ENCODE measurements at places on chromosomes 6 and 20. TPM values are rescaled to one million over a fixed set of nuclear protein-coding genes. Genes with fewer than 3 reads are reported as not detected.

Gene CYP21A2
- 0.48 TPM for total RNA-seq

Gene AP5S1
- total RNA-seq, result 16.9 TPM

Gene SIRPA
- total RNA-seq, result 10.6 TPM

Gene SLC4A11
- not detected for total RNA-seq

Gene ZKSCAN8
- total RNA-seq, result 10.1 TPM

Gene ZNF165
- 1.2 TPM for total RNA-seq

- DNase-seq, result no peak
Measured at GRCh38 chr6:124995131-124995530, 32.9 kb downstream of the RNF217 start.

- no peak for DNase-seq
Measured at GRCh38 chr20:62824476-62825332, 7.9 kb downstream of the COL9A3 start.

DNA sequence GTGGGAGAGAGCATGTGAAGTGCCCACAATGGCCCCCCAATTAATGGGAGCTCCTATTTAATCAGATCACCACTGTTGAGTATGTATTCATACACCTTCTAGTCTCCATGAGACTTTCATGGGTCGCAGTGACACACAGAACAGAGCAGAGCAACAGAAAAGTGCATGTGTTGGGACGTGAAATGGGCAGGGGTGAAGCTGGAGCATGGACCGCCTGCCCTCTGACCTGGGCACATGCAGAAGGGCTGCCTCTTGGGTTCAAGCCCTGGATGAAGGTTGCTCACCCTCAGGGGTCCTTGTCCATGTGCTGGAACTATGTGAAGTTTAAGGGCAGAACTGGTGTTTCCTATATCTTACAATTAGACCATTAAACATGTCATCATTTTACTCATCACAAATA is 106.0 kb upstream of the PHACTR3 start:
- DNase-seq, result no peak

- DNase-seq, result no peak
Measured at GRCh38 chr20:32535316-32535952, 49.7 kb downstream of the NOL4L start.

- no peak for DNase-seq
Measured at GRCh38 chr6:13349811-13350506, 21.6 kb upstream of the TBC1D7 start.

GRCh38 chr6:9610620-9611415 is 804.1 kb downstream of the TFAP2A start:
- DNase-seq, result no peak

- no peak for DNase-seq
Measured at GRCh38 chr20:38144598-38144973, 20.5 kb downstream of the TGM2 start.

DNA sequence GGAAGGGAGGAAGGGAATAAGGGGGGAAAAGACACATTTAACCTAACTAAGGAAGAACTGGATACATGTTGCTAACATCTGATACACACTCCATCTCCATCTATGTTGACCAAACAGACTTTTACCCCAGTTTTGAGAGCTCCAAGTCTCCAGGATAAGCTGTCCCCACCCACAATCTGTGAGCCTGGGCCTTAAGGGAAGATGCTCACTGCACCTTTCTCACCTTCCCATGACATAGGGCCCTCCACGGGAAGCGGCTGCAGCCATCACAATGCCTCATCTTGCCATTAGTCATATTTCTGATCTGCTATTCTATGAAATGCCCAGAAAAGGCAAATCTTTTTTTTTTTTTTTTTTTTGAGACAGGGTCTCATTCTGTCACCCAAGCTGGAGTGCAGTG is 126.6 kb upstream of the SALL4 start:
- DNase-seq, result no peak

DNA sequence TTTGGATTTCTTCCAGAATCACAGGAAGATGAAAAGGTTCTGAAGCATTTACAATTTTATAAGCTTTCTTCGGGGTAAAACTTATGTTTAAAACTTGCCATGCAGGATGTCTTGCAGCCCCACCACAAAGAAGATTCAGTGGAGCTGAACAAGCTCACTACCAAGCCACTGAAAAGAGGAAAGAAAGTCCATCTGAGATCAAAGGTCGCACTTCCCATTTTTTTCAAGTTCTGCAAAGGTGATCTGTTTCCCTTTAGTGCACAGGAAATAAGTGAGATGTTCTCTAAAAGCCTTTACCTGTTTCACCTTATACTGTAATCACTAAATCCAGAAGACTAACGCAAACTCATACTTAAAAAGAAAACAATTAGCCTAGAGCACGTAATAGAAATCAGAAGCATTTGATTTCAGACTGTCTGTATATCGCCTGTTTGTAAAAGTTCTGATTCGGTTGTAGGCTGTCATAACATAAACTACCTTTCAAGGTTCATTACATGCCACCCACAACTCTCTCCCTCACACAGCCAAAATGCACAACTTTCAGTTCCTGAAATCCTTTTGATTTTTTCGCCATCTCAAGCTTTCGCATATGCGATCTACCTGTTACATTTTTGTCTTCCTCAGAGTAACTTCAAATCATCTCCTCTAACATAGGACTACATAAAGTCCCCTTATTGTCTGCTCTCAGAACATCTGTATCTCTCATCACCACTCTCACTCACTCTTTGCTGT is 1.8 kb downstream of the ECHDC1 start:
- DNase-seq, result no peak

DNA sequence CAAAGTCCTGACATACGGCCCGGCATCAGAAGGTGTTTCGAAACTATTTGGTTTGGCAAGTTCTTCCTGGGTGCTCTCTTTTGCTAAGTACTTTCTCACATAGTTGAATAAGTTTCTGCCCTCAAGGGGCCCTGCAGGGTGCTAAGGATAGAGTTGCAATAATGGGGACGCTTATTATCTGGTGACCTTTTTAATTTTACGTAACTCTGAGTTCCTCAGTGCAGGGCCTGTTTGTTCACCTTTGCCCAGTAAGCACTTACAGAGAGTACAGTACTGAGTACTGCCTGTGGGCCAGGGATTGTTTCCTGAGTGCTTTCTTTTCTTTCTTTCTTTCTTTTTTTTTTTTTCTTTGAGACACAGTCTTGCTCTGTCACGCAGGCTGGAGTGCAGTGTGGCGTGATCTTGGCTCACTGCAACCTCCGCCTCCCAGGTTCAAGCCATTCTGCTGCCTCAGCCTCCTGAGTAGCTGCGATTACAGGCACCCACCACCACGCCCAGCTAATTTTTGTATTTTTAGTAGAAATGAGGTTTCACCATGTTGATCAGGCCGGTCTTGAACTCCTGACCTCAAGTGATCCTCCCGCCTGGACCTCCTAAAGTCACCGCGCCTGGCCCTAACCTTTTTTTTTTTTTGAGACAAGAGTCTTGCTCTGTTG is 4.5 kb upstream of the PXMP4 start:
- no peak for DNase-seq

GRCh38 chr6:140068801-140069200 is 694.4 kb upstream of the CITED2 start:
- no peak for DNase-seq

DNA sequence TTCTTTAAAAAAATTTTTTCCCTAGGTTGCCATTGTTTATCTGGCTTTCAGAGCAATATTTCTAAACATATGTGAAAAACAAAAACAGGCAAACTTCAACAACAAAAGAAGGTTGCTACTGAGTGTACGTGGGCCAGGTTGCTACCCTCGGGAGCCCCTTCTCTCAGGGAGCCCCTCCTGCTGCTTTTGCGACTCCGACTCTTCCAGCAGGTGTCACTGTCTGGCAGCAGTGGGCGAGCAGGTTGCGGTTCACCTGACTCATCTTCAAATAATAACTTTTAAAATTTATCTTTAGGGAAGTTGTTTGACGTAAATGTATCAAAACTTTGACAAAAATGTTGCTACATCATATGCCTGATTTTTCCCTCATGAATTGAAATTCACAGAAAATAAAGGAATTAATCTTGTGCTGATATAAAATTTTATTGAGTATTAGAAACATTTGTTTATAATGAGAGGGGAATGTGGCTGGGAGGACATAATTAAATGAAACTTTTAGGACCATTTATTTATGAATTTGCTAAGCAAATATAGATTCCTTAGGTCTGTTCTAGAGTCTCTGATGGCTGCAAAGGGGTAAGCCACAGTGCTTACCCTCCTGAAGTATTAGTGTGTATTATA is 138.8 kb downstream of the HIVEP1 start:
- no peak for DNase-seq

DNA sequence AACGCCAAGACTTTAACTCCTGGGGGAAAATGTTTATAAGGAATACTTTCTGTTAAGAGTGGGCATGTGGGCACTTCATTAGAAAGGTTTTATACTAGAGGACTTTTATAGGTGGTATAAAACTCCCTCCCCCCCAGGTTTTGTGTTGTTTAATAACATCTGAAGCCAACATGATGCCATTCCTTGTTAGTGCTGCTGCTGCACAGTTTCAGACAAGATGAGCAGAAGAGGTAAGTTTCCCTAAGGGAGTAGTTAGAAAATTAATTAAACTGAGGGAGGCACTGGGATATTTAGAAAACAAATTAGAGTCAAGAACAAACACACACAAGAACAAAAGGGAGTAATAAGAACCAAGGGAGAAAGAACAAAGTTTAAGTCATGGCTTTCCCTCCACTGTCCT is 362.4 kb downstream of the GRIK2 start:
- DNase-seq, result no peak

DNA sequence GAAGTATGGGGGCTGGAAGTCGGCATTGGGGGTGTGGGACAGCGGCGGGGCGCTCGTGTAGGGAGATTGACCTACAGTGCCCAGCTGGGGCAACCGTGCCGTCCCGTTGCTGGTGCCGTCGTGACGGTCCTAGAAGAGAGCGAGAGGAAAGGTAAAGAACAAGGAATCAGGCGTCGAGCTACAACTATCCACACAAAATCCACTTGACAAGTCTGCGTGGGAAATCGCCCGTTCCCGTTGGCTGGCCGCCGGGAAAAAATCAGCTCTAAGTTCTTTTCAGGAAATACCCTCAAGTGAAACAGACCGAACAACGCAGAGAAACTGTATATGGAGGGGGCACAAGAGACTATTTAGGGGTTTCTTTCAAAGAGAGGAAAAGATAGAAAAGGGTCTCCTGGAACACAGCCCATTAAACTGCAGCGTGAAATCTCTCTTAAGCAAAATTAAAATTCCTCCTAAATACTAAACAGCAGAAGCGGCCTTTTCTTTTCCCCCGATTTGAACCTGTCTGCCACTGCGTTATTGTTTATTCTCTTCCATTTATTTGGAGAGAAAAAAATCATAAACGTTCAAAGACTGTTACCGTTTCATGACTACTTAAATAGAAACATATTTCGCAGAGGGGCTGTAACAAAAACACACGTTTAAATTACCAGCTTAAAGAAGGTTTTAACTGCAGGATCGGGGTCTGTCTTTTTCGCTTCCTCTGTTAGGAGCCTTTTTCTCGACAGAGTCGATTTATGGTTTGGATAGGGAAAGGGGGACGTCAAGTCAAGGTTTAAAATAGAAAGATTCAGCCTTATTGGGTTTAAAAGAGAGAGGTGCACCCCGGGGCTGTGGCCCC is 4.4 kb downstream of the TFAP2A start:
- DNase-seq, result no peak

Measured in H4 (cell line).